ENCODE measurements at places on chromosomes 7 and 10. TPM values are rescaled to one million over a fixed set of nuclear protein-coding genes. Genes with fewer than 3 reads are reported as not detected.

DNA sequence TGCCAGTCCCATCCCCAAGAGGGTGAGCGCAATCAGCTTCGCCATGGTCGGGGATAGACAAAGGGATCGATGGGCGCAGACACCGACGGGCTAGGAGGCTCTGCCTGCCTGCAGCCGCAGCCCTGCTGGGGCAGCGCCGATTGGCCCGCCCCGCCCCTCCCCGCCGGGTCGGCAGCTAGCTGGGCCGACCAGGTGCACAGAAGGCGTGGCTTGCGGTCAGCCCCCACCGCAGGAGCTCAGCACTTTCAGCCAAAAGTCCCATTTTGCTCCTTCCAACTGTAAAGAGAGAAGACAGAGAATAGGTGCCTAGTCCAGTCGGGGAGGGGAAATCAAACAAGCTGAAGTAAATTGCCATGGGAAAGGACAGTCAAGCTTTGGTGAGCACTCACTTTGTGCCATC lies at the start of gene PON1:
Gene PON1, minus strand, starts transcription at position 102 of the 400 bp plus-strand sequence. Its CDS starts 57 bp downstream, at position 45.
- no peak for ATAC-seq

DNA sequence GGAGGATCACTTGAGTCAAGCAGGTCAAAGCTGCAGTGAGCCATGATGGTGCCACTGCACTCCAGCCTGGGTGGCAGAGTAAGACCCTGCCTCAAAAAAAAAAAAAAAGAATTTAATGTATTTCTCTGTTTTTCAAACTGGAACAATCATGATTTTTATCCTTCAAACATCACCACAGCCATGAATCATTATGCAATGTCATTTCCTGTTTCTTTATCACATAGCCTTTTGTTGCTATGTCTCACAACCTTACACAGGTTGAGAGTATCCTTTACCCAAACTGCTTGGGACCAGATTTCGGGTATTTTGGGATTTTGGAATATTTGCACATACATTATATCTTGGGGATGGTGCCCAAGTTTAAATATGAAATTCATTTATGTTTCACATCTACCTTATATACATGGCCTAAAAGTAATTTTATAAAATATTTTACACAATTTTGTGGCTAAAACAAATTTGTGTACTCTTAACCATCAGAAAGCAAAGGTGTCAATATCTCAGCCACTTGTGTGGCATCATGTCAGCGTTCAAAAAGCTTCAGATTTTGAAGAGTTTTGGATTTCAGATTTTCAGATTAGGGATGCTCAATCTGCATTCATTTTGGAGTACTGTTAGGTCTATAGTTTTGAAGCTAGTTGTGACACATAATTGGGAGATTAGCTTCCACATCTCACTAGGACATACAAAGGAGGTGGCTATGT lies 8.2 kb downstream of the NT5C3A start:
- no peak for ATAC-seq

DNA sequence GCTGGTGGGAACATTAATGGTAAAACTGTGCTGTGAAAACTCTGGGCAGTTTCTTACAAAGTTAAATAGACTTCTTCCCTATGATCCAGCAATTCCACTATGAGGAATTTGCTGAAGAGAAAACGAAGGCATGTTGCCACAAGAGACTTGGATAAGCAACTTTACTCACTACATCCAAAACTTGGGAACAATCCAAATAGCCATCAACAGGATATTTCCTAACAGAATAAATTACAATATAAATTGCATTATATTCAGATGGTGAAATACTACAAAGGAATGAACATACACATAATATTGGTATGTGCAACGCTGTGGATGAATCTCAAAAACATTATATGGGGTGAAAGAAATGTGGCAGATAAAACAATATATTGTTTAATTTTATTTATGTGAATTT lies 21.4 kb upstream of the MKI67 start:
- peak; percentile 24 for ATAC-seq

DNA sequence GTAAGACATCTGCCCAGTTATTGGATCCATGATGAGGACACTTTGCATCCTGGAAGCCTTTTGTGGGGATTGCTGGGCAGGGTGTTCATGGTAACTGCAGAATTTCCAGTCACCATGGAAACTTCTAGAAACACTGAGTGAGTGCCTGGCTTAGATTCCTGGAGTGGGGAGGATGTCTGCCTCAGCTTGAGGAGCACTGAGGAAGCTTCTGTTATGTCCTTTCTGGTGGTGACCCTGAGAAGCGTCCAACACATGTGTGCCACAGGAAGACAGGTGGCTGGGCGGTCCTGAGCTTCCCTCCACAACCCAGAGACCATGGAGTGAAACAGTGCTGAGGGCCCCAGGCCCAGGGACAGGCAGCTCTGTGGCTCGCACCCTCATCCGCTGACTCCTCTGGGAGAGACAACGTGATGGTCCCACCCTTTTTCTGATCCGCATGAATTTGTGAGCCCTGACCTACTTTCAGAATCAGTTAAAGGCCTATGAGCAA lies 191.8 kb upstream of the CXCL12 start:
- no peak for ATAC-seq

DNA sequence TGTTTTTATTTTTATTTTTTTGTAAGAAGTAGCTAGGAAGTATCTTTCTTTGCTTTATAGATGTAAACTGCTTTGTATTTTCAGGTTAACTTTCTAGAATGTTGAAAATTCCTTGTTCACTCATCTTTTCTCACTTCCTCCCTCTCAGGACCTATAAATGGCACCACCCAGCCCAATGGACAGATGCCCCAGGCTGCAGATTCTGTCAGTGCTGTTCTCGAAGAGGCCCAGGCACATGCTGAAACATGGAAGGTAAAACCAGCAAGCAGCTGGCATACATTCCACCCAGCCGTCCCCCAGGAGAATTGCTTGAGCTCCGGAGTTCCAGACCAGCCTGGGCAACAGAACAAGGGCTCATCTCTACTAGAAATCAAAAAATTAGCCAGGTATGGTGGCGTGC lies 47.1 kb upstream of the PDSS1 start:
- no peak for ATAC-seq

- no peak for ATAC-seq
Measured at GRCh38 chr10:47037654-47038425, 126.6 kb downstream of the PTPN20 start.

- ATAC-seq, result no peak
Measured at GRCh38 chr7:120799813-120800475, 58.0 kb downstream of the TSPAN12 start.

DNA sequence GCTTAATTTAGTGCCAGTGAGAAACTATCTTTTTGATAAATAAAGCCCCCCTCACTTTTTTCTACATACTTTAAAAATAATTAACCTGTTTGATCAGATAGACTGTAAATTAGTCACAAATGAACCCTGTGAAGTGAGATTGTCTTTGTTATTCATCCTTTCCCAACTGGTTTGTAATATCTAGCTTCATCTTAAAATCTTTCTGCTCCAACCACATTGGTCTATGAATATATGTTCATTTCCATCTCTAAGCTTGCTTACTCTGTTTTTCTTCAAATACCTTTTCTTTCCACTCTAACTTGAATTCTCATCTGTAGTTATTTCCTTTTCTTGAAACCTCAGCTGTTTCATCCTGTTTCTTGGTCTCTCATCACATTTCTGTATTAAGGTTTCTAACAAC lies 12.1 kb downstream of the MARCHF5 start:
- no peak for ATAC-seq

- no peak for ATAC-seq
Measured at GRCh38 chr10:48494073-48494472, 110.8 kb downstream of the ARHGAP22 start.

DNA sequence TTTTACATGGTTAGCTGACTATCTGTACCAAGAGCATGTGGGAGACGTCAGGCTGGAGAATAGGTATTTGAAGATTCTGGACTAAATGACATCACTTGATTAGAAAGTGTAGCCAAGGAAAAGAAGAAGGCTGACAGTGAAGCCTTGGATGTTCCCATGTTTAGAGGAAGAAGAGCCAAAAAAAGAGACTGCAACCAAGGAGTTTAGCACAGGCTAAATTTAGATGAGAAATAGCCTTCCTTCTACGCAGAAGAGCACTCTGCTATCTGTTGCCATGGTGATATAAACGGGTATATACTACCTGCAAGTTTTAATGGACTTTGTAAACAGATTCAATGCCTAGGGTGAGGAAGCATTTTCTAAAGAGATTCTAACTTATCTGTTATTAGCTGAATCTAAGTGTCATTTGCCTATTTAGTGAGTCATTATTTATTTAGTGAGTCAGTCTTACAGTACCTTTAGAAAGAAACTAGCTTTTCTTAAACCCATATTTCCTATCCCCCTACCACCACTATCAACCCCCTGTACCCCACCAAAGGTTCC lies 69.8 kb downstream of the CDK6 start:
- ATAC-seq, result peak; percentile 44

The MCM10 gene
- total RNA-seq, result 5.9 TPM

The AKR1C1 gene
- total RNA-seq, result 54.2 TPM

The VGF gene
- not detected for total RNA-seq
